Cardiac septum (tissue), 1 donor: ENCODE measurements at places on chromosomes 6 and 20.

DNA sequence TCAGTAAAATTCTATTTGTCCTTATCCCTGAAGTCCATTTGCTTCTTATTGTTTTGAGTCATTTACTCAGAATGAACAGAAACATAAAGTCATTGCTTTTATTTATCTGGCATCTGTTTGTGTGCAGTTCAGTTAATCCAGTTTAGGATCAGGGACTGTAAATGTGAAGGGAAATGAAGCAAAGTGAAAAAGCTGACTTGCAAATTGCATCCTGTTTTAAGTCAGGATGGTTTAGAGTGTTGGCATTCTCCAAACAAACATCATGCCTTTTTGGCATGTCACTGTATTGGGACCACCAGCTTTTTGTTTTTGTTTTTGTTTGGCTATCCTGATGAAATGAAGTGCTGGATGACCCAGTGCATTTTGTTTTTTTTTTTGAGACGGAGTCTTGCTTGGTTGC lies 100.2 kb upstream of the CLDN20 start:
- no peak for DNase-seq

DNA sequence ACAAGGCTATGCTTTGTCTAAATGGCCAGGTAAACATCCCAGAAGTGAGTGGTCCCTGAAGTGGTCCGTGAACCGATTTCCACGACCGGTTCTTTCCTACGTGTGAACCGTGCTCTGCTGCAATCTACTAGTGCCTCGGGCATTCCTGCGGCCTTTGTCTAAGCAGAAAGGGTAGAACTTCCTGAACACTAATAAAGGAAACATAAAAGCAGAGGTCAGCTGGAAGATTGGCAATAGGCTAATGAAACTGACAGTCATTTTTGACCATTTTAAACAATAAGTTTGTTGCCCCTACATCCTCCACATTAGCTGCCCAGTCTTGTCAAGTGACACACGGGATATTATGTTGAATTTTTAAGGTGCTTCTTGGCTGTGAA lies 410.0 kb downstream of the PLCB1 start:
- no peak for DNase-seq

DNA sequence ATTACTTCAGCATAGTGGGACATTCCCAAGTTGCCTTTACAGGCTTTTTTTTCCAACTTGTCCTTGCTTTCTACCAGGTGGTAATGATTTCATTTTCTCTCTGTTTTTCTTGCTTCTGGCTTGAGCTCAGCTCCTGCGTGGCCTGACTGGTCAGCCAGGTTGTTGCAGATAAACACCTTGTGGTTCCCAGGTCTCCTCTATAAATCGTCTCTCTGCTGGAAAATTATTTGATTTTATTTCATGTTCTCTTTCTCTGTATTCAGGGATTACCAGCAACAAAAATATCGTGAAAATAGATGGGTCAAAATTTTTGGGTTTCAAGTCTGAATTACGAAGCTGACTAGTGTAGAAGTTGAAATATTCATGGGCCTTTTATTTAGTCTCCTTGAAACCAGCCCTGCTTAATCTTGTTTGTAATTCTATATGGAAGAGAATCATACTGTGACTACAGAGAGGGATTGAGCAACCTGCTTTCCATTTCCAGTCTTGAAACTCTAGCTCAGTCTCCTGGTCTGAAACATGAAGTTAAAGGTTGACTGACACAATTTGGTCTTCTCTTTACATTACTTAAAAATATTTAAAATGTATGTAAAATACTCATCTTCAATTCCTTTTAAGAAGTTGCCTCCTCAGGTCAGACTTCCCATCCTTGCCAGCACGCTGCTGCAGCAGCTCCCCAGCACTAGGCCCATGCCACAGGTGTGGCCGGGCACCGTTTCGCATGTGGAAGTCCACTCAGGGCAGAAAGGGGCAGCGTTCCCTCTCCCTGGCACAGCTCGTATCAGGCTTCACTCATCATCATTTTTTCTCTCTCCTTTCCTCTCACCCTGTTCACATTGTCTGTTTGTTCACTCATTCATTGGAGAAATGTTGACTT lies 7.1 kb downstream of the DUSP22 start:
- DNase-seq = no peak

DNA sequence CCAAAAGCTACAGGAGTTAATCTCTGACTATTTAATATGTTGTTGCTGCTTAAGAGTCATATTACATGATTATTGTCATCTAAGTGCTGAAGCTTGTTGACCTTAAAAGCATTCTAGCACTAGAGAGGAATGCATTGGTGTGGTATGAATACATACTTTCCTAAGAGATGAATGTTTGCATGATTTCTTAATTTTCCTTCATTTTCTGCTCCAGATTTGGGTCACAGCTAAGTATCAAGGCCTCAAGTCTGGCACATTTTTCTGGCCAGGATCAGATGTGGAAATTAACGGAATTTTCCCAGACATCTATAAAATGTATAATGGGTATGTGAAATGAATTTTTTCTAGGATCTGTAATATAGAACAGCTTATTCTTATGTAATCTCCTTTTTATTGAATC lies 53.6 kb downstream of the ENPP1 start:
- no peak for DNase-seq
